Fibroblast of gingiva (primary cell): ENCODE measurements at places on chromosomes 6 and 20.

DNA sequence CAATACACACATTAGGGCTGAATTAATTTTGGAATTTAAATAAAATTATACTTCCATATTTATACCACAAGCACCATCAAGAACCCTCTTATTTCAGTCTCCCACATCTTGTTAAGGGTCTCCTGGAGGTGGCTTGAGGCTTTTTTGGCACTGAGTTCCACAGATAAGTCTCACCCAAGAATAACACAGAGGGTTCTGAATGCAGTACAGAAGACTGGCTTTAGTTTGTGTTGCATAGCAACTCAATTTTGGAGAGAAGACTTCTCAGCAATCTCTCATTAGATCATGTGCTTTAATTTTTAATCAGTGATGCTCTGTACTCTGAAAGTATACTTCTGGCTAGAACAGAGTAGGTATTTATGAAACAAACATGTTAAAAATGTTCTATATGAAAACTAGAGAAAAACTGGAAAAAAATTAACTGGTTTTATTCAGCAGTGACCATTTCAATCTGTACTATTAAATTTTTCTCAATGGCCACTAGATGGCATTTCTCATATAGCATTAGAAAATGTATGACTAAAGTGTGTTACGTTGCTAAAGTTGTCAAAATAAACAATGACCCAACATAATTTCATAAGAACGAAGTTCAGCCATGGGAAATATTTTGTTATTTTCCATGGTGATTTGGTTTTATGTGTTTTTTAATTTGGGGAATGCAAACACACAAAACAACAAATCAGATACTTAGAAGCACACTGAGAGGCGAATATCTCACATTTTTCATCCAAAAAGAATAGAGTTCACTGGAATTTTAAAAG is 32.7 kb upstream of the MAP7 start:
- peak; percentile 93 for DNase-seq

DNA sequence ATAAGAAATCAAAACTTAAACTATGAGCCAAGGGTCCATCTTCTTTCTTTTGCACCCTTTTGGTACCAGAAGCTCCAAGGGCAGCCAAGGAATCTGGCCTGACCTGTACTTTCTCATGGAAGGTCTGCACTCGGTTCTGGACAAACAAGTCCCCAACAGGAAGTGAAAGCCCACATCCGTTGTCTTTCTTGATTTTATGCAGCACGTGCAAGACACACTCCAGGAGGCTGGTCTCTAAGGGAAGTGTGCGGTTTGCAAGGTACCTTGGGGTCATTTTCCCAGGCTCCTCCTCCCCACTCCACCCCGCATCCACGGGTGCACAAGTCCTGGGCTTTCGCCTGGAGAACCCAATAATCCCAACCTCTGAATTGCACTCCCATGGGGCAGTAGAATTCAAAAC is 101.9 kb downstream of the NFATC2 start:
- no peak for DNase-seq

DNA sequence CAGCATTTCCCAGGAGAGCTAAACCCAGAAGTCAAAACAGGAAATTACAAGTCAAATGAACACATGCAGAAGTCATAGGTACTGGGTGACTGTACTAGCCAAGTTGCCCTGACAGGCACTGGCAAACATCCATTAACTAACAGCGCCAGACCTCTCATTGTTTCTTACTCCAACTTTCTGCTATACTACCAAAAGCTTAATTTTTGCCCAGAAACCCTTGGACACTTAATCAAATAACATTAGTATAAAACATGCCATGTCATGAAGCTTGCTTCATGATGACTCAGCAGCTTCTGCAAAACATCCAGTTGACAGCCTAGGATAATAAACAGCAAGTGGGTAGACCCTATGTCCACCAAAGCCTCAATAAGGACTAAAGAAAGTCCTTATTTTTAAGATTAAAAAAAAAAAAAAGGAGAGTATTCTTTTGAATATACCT is 3.5 kb downstream of the NUP153 start:
- DNase-seq, result peak; percentile 81

DNA sequence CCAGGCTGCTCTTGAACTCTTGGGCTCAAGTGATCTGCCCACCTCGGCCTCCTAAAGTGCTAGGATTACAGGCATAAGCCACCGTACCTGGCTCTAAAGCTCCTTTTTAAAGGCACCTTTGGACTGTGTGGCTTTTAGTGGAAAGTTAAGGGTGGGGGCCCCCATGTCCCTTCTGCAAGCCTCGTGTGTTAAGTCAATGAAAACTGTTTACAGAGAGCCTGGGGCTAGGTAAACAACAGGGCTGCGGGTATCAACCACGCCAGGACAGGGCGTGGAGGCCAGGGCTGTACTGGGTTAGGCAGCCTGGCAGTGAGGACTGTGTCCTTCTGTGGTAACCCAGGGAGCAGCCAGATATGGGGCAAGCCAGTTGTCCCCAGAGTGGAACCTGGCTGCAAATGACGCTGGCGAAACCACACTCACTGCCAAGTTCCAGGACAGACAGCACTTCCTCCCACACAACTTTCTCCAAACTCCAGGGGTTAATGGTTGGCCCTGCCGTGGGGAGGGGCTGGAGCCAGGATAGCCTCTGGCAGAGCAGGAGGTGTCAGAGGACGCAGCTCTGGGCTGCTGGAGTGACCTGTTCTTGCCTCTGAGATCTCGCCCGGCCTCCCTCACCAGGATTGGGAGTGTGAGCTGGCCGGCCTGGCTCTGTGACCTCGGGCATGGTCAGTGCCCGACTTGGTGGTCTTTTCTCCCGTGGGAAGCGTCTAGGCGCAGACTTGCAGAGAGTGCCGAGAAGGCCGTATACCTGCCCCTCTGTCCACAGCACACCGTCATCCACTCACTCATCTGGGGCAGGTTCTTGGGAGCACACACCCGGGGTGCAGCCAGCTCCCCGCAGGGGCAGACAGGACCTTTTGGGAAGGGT is 3.2 kb downstream of the SLC17A9 start:
- no peak for DNase-seq

- DNase-seq, result no peak
Measured at GRCh38 chr6:92132457-92132856, 1286.9 kb downstream of the EPHA7 start.

GRCh38 chr6:15510536-15511247 is 152.1 kb downstream of the DTNBP1 start:
- DNase-seq, result no peak

DNA sequence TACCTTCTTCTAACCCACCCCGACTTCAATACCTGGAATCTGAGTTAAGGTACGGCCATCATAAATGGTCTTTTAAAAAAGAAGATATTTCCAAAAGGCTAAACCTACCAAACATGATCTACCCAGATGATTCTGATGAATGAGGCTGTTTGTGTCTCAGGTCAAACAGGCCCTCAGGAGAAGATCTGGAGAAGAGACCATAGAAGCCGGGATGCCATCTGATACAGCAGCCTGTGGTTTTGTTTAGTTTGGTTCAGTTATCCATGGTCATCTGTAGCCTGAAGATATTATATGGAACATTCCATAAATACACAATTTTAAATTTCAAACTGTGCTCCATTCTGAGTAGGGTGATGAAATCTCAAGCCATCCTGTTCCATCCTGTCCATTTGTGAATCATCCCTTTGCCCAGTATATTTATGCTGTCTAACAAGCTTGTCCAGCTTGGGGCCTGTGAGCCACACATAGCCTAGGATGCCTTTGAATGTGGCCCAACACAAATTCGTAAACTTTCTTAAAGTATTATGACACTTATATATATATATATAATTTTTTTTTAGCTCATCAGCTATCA is 4.0 kb upstream of the CAP2 start:
- peak; percentile 56 for DNase-seq

DNA sequence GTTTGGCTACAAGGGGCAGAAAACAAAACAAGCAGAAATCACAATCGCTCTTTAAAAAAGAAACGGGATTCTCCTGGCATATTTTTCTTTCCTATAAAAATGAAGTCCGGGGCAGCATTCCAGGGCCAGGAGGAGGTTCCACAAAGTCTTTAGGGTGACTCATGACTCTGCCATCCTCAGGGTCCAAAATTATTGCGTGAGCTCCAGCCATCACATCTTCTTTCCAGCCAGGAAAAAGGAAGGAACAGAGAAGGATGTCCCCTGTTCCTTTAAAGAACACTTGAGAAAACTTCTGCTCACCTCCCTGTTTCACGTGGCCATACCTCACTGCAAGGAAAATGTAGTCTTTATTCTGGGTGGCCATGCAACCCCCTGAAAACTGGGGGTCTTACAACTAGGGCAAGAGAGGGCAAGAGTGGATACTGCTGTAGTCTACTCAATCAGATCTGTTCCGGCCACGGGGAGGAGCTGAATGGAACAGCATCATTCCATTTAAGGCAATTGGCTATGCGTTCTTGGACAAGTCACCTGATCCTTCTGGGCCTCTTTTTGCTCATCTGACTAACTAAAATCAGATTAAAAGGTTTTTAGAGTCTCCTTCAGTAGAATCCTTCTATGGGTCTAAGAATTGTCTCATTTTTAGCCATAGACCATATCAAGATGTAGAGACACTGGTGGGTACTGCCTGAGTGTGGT is 49.4 kb downstream of the CTCFL start:
- no peak for DNase-seq

DNA sequence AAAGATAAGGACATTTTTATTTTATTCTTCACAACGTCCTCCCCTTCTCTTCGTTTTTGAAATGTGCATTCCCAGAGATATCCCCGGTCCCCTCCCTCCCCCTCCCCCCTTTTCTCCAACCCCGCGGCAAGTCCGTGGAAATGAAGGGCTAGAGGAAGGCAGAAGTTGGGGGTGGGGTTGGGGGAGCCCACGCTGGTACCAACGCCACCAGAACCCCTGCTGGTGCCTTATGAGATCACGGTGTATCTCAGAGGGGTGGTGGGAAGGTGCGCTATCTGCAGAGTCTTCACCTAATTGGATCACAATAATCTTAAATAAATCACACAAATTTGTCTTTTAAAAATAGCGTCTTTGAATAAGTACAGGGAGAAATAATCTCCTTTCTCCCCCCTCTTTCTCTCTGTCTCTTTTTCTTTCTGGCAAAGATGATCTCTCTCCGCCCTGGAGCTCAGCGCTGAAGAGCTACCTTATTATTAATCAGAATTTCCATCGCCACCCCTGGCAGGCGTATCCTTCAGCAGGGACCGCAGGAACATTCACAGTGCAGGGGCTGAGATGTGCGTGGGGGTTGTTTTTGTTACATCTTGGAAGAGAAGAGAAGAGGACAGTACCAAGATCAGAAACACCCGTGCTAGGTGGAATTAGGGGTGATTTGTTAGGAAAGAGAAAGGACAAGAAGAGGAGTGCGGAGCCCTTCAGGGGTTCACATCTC is 915 bp downstream of the CLVS2 start:
- DNase-seq, result no peak

DNA sequence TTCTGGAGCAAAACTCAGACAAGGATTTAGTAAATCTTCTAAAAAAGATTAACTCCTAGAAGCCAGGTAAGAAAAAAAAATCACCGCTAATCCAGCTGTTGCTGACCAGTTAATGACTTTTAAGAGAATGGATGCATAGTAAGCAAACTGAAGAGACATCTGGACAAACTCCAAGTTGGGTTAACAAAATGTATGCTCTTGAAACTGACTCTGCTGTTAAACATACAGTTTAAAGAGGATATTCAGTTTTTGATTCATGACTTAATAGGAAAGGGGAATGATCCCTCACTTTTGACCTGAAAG is 70.4 kb downstream of the PLAGL1 start:
- no peak for DNase-seq

- no peak for DNase-seq
Measured at GRCh38 chr6:88975369-88975768, 12.0 kb upstream of the RNGTT start.

GRCh38 chr20:4045741-4046140 is 30.4 kb upstream of the RNF24 start:
- DNase-seq, result no peak

DNA sequence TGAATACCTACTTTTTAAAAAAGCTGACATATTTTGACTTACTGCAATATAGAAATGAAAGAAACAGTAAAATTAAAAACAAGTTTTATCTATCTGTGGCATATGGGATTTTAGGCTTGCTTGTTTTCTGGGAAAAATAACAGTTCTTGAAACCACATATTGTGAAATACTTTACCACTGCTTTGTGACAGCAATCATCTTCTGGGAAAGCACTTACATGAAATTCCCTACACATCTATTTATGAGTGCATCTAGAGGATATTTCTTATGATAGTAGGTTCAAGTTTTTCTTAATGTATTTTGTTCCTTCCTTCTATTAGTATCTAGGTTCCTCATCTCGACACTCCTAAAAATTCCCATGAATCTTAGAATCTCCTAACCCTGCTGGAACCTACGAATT is 75.2 kb downstream of the STXBP5 start:
- DNase-seq, result peak; percentile 70

DNA sequence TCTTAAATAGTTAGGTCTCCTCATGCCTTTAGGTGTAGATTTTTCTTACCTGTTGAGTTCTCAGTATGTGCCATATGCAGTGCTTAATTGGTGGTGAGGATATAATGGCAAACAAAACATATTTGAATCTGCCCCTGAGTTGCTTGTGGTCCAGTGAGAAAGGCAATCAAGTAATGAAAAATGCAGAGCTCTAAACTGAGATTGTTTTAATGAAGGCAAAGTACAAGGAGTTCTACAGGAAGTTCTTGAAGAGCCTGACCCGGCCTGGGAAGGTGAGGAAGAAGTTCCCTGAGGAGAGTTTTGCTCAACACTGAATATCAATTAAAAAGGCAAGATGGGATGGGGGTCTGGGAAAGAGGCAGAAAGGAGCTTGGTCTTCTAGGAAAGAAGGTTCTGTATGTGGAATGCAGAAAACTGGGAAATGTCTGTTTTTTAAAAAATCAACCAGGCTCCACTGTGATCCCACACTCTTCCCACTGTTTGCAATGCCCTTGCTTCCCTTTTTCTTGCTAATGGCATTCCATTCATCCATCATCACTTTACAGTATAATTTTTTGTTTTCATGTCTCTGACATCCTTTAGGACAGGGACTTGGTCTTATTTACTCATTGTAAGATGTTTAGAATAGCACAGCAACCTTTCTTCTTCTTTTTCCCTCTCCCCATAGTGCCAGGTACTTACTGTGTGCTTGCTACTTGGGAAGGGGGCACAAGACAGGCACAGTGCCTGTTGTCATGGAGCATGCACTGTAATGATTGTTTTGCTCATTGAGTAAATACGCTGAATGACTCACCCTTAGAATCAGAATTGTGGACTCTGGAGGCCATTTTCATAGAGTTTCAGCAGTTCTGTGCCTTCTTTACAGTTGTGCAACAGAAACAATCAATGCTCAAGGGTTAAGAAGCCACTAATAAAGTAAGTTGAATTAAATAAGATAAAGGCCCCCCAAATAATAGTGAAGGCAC is 64.3 kb downstream of the ANKS1A start:
- DNase-seq, result peak; percentile 67

DNA sequence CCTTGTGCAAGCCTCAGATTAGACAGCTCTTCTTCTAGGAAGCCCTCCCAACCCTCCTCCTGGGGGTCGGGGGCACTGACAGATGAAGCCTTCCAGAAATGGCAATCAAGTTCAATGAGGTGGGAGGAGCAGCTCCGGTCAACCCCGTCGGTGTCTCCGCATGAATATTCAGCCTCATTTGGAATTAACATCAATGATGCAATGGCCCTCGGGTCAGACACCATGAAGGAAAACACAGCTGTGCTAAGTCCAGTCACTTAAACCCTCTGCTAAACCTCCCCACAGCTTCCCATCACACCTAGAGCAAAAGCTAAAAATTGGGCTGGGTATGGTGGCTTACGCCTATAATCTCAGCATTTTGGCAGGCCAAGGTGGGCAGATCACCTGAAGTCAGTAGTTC is 36.5 kb downstream of the ZNF217 start:
- DNase-seq, result no peak
